Astrocyte of the spinal cord (primary cell): ENCODE measurements at places on chromosomes 13 and 19.

DNA sequence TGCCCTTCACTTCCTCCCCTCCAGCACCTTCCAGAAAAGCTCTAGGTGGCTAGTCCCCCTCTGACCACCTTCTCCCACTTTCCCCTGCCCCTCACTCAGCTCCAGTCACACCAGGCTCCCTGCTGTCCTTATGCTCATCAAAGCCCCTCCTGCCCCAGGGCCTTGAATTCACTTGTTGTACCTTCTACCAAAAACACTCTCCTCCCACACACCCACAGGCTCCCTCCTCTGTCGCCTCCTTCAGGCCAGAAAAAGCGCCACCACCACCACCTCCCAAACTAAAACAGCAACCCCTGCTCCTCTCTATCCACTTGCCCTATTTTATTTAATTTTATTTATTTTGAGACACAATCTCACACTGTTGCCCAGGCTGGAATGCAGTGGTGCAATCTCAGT is 4.8 kb upstream of the CEACAM16 start:
- no peak for DNase-seq

DNA sequence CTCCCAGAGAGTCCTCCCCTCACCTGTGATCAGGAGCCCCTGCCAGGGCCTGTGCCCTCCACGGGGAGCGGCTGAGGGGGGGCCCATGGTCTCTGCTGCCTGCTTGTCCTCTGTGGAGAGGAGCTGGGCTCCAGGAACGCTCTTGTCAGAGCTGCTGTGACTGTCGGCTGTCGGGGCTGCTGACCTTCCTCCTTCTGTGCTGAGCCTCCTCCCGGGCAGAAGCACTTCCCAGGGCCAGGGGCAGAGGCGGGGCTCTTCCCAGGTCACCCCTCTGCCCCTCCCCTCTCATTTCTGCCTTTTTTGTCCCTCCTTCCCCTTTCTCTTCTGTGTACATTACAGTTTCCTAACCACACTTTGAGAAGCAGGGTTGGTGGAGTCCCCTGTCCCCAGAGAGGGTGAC is at the start of gene CEACAM4:
CEACAM4 (minus strand) TSS at position 198 of the 400 bp plus-strand sequence; CDS start at position 87, 111 bp downstream.
- DNase-seq, result no peak

DNA sequence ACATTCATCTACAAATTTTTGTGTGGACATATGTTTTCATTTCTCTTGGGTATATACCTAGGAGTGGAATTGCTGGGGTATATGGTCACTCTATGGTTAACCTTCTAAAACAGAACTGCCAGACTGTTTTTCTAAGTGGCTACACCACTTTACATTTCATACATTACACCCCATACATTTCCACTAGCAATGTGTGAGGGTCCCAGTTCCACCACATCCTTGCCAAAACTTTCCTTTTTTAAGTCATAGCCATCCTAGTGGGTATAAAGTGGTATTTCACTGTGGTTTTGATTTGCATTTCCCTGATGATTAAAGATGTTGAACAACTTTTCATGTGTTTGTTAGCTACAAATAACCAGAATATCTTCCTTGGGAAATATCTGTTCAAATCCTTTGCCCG is 336.1 kb downstream of the SHISA2 start:
- no peak for DNase-seq

DNA sequence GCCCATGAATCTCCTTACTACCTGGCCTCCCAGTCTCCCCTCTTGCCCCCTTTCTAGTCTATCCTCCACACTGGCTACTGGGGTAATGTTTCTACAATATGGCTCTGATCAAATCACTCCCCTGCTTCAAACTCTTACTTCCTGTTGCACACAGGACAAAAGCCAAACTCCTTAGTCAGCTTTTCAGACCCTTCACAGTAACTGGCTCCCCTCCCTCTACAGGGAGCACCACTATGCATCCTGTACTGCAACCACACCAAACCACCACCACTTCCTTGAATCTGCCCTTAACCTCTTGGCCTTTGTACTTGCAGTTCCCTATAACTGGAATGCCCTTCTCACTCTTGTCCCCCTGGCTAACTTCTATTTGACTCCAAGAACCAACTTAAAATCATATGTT is 32.2 kb downstream of the DEDD2 start:
- DNase-seq, result no peak

- no peak for DNase-seq
Measured at GRCh38 chr13:35723821-35724220, 247.3 kb upstream of the MAB21L1 start.

GRCh38 chr13:37290716-37291505 is 185.4 kb upstream of the CSNK1A1L start:
- no peak for DNase-seq

GRCh38 chr13:42899266-42899665 is 92.8 kb downstream of the EPSTI1 start:
- DNase-seq, result no peak

DNA sequence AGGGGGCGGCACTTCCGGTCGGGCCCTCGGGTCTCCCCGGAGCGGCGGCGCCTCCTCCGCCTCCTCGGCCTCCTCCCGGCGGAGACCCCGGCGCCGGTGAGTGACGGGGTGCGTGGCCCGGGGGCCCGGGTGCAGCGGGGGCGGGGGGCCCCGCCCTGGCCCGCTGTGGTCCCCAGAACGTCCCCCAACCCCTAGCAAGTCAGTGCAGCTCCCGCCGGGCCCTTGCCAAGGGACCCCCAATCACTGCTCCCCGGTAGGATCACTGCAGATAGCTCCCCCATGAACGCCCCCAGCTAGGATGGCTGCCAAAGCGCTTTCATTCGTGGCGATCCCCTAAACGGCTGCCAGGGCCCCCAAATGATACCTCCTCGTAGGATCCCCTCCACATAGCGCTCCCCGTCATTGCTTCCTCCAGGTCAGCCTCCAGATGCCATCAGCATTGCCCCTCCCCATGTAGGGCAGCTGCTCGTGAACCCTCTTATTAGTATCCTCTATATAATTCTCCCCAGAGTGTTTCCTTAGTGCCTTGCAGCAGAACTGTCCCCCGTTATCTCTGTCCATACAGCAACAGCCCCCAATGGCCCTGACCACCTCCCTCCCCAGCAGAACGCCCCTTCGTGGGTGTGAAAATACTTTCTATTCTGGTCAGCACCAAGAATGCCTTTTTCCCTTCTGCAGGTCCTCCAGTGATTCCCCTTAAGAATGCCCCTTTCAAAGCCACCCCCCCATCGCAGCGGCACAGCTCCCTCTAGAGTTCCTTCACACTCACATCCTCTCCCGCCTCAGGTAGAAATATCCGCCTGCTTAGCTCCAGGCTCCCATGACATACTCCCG is at the start of gene ZNF865:
ZNF865 (plus strand) TSS at position 11 of the 834 bp plus-strand sequence. CDS start 7,972 bp downstream, outside the sequence.
- DNase-seq, result peak; percentile 87

DNA sequence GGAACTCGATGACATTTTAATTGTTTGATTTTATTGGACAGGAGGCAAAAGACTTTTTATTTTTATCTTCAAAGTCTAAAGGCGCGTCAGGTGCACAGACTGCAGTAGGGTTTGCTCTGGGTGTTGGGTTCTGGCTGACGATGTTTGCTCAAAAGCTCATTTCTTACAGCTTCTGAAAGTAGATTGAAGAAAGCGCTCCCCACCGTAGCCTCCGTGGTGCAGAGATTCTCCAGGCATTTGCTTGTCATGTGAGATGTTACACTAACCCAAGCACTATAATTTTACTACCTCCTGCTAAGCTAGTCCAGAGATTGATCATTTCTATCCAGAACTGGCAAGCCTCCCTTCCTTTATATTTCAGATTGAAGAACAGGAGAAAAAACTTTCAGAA is 14.5 kb upstream of the ATP11A start:
- no peak for DNase-seq

DNA sequence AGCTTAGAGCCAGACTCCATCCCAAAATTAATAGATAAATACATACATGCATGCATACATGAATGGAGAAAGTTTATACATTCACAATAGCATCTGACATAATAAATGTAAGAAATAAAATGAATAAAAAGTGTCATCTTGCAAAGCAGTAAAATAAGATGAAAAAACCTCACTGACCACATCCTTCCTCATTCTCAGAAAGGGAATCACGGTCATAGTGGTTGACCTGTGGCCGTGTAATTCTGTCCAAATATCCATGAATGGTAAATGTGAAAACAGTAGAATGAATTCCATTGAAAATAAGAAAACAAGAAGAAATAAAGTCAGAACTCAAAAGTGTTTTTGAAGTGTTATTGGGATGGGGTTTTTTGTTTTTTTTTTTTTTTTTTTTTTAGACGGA is 9.8 kb upstream of the CDC42EP5 start:
- no peak for DNase-seq

DNA sequence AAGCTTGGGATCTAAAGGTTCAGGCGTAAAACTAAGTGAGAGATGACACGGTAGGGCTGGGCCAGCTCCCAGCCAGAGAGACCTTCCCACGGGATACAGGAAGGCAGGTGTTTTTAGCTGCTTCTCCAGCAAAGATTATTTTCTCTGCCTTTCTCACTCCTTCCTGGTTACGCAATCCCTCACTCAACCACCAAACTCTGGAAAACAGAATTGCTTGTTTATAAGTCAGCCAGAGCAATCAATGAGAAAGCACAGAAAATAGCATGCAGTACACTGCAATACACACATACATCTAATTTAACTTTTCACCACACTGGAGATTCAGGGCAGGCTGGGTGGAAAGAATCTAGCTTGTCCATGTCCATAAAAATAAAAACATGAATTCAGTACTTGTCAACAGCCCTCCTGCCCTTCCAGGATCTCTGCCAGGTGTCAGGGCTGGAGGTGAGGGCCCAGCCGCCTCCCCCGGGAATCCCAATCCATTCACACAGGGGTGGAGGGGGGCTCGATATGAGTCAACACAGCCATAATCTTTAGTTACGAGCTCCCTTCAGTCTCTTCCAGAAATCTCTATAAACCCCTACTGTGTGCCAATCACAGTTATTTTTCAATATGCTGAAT is 12.2 kb downstream of the RHPN2 start:
- DNase-seq, result no peak

GRCh38 chr13:30224732-30225131 is 82.6 kb downstream of the KATNAL1 start:
- no peak for DNase-seq

DNA sequence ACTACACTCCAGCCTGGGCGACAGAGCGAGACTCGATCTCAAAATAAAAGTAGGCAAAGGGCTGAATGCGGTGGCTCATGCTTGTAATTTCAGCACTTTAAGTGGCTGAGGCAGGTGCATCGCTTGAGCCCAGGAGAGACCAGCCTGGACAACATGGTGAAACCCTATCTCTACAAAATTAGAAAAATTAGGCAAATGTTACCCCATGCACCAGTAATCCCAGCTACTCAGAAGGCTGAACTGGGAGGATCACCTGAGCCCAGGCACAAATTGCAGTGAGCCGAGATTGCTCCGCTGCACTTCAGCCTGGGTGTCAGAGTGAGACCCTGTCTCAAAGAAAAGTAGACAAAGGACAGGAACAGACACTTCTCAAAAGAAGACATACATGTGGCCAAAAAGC is 9.9 kb upstream of the LGALS13 start:
- DNase-seq, result no peak

- peak; percentile 63 for DNase-seq
Measured at GRCh38 chr13:74246487-74246886, 112.3 kb upstream of the KLF12 start.

DNA sequence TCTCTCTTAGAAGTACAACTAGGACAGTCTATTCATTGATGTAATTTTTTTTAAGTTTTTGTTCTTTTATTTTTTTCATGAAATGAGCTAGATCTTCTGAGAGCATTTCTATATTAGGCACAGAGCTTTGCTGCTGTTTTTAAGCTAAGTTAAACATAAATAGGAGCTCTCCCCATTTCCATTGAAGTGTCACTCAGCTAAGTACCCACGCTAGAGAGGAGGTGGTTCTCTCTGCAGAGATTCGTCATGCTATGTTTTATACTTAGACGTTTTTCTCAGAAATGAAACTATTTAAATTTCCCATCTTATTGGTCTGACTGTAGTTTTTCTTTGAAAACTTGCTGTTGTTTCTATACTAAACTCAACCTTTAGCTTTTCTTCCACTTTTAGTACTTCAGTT is 271.5 kb downstream of the PCDH9 start:
- DNase-seq, result no peak

- peak; percentile 72 for DNase-seq
Measured at GRCh38 chr13:36736119-36736726, 62.4 kb downstream of the SERTM1 start.

- DNase-seq, result no peak
Measured at GRCh38 chr19:13097033-13097462, 5.6 kb downstream of the LYL1 start.

- no peak for DNase-seq
Measured at GRCh38 chr19:32909257-32909656, 39.7 kb upstream of the SLC7A9 start.

GRCh38 chr19:24052811-24053210 is 34.2 kb upstream of the ZNF254 start:
- DNase-seq, result no peak

DNA sequence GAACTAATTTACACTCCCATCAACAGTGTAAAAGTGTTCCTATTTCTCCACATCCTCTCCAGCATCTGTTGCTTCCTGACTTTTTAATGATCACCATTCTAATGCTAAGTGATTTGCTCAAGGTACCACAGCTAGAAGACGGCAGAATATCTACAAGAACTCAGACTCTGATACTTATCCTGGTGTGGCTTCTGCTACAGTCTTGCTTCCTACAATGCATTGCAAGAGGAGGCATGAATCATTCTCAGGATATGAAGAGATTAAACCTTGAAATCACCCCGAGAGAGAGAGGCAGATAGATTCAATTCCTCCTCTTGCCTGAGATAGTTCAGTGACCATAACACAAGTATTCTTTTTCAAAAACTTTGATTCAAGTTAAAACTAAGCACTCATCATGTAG is 306.4 kb downstream of the TBC1D4 start:
- DNase-seq, result peak; percentile 13

GRCh38 chr13:102597029-102597961 is 509 bp downstream of the TPP2 start:
- DNase-seq, result peak; percentile 41

DNA sequence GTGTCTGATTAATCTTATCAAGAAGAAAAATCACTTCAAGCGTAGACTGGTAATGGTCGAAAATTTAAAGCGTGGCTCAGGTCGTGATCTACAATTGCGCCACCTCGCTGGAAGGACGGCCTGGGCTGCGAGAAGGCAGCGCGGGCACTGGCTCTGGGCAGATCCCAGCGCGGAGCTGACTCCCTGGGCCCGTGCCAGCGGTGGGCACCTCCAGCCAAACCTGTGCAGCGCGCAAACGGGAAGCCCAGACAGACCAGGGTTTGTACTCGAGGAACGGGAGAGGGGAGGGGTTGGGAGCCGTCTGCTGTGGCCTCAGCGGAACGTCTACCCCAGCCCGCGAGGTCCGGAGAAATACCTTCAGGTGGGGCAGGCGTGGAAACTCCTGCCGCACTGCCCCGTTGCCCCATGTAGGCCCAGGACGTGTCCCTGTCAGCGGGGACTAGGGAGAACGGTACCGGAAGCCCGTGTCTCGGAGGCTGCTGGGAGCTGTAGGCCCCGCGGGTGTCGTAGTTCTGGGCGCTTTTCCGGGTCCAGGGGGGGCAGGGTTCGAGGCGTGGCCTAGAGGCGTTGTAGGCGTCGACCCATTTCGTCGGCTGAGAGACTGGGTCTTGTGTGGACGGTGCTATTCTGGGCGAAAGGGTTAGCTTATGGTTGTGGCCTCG is 21.1 kb downstream of the ZNF274 start:
- DNase-seq, result no peak

- DNase-seq, result no peak
Measured at GRCh38 chr19:40709817-40710216, 6.9 kb downstream of the COQ8B start.

- no peak for DNase-seq
Measured at GRCh38 chr19:34994643-34995541, 5.2 kb upstream of the GRAMD1A start.
